ENCODE measurements at places on chromosomes 2 and 18.

- DNase-seq, result no peak
These were observed 30.8 kb upstream of the PUM2 start for GRCh38 chr2:20381457-20381856.

GRCh38 chr2:211923019-211923418 is 615.6 kb downstream of the ERBB4 start:
- DNase-seq, result no peak

- no peak for DNase-seq
These were observed 147.8 kb downstream of the EN1 start for GRCh38 chr2:118699447-118700175.

DNA sequence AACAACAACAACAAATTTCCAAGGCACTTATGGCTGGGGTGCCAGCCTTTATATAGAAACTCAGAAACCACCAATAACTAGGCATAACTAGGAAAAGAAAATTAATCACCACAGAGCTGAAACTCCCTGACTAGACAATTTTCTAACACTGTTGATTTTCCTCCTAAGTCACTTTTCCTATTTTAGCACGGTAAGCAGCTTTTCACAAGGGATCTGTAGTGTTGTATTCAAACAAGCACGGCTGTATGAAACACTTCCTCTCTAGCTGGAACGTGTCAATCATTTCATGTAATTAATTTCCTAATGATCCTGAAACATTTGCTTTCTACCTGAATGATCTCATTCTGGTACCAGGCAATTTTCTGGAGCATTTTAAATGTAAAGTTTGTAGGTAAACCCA is 645.0 kb downstream of the IRS1 start:
- DNase-seq, result no peak

DNA sequence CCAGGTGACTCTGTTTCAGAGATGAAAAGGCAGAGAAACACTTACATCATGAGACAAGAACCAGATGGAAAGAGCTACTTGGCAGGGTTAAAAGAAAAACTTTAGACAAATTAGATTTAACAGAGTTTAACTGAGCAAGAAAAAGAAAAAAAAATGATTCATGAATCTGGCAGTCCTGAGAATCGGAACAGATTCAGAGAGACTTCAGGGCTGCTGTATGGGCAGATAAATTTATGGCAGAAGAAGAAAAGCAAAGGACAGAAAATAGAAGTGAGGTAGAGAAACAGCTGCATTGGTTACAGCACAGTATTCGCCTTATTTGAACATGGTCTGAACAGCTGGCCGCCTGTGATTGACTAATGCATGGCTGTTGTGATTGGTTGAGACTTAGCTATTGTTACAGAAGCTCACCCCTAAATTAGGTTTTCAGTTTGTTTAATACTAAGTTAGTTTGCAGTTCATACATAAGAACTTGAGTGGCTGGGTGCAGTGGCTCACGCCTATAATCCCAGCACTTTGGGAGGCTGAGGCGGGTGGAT is 43.0 kb upstream of the RHOB start:
- DNase-seq, result no peak

- no peak for DNase-seq
These were observed 51.6 kb downstream of the NEDD4L start for GRCh38 chr18:58095655-58096054.

DNA sequence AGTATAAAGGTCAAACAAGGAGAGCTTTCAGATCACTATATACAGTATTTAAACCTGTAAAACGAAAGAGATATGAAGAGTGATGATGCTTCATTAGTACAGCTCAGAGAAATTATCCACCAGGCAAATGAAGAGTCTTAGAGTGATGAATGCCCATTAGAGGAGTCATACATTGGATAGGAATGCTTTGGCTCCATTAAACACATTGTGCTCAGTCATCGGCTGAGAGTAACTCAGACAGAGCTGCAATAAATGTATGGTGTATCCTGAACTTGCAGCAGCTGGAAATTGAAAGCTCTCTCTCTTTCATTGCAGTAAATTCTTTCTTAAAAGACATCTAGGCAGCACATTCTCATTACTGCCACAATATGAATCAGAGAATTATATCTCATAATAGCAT is 340.8 kb upstream of the SPHKAP start:
- no peak for DNase-seq
